Activated CD8-positive, alpha-beta memory T cell treated with anti-CD3 and anti-CD28 coated beads for 4 hours (primary cell): ENCODE measurements at places on chromosomes 3 and 15.

GRCh38 chr3:64049136-64049535 lies 25.8 kb upstream of the PSMD6 start:
- DNase-seq, result no peak

DNA sequence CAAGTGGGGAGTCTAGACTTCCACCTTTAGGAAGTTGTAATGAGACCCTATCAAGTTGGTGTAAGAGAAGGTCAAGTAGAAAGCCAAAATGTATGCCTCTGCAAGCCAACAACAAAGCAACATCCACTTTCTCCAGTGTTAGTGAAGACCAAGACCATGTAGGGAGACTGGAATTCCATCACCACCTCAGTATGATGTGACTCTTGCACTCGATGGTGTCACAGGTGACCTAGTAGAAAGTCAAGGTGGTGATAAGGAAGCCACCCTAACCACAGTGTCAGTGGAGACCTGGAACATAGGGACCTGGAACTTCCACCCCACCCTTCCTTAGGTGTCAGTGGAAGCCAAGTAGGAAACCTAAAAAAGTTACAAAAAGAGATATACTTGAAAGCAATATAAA lies 278.1 kb upstream of the KCNMB2 start:
- DNase-seq, result no peak

DNA sequence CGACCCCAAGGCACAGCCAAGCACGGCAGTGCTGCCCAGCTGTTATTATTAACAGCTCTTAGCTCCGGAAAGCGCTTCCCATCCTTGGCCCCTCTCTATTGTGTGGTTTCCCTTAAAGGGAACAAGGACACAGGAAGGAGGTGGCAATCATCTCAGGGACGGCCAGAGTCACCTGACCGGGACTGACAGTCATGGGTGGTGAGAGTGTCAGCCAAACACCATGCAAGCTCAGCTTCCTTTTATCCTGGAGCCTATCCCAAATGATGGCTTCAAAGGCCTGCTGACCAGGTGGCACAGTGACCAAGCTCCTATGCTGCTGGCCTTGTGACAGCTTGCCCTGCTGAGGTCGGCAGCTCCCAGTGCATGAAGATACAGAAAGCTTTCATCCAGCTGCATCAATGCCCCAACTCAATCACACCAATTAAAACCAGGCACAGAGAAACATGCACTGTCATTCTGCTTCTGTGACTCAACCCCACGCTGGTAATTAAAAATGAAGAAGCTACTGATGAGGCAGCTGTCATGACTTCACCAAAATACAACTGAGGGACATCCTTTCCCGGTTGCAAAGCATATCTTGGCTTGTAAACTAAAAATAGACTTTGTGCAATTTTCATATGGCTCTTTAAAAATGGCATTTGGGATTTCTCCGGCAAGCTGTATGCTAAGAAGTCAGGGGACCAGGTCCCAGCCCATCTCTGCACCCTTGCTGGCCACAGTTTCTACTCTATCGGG lies 34.0 kb downstream of the PCSK6 start:
- DNase-seq, result no peak

GRCh38 chr3:179929091-179929529 lies 107.6 kb downstream of the PEX5L start:
- DNase-seq, result no peak

DNA sequence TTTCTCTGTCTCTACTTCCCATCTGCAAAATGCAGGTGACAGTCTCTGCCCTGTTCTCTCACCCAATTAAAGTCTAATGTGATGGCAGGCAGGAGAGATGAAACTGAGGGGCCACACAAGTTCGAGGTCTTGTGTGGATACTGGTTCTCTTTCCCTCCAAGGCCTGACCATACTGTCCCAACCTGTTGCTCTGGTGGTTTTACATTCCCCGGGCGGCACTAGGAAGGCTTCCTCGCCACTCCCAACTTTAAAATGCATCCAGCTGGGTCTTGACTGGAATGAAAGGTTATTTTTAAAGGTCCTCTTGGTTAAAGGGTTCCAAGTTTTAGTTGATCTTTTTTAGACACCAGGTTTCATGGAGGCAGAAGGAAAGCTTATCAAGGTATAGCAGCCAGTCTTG lies 37.2 kb downstream of the WHAMM start:
- no peak for DNase-seq

GRCh38 chr3:43874731-43875130 lies 184.0 kb downstream of the ABHD5 start:
- DNase-seq, result no peak

DNA sequence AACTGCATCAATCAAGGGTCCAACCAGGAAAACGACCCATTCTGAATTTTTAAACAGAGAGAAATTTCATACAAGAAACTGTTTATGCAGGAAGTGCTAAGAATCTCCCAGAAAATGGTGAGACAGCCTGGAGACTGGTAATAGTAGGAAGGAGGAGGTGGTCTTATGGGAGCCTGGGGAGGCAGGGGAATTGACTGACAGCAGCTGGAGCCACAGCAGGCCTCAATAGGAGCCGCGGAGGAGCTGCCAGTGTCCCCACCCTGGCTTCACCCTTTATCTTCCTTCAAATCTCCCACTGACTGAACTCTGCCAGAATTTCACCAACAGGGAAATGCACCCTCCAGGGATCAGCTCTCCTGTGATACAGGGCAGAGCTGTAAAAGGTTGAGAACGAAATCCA lies 7.5 kb upstream of the C3orf80 start:
- no peak for DNase-seq

DNA sequence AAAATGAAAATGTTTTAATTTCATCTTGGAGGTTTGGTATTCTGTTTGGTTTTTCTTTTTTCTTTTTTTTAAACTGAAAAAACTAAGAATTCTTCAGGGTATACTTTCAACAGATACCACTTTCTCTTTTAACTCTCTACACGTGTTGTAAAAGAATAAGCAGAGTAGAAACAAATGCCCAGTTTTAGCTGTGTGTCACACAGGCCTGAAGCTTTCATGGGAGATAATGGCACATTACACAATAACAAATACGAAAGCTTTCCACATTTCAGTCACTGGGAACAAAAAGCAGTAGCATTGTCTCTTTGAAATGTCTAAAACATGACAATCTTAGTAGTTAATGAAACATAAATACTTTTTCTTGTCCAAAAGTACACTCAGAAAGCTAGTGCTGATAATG lies 818.5 kb downstream of the TBL1XR1 start:
- DNase-seq, result no peak

DNA sequence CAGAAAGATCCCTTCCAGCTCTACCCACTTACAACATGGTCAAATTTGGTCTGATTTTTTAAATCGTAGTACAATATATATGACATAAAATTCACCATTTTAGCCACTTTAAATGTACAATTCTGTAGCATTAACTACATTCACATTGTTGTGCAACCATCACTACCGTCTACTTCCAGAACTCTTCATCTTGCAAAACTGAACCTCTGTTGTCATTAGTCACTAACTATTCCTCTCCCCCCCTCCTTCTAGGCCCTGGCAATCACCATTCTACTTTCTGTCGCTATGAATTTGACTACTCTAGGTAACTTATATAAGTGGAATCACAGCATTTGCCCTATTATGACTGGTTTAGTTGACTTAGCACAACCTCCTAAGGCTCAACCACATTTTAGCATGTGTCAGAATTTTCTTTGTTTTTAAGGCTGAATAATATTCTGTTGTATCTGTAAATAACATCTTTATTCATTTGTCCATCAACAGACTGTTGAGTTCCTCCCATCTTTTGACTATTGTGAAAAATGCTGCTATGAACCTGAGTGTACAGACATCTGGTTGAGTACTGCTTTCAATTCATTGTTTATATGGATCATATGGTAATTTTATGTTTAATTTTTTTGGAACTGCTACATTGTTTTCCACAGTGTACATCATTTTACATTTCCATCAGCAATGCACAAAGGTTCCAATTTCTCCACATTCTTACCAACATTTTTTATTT lies 35.5 kb upstream of the CCR2 start:
- DNase-seq, result no peak

DNA sequence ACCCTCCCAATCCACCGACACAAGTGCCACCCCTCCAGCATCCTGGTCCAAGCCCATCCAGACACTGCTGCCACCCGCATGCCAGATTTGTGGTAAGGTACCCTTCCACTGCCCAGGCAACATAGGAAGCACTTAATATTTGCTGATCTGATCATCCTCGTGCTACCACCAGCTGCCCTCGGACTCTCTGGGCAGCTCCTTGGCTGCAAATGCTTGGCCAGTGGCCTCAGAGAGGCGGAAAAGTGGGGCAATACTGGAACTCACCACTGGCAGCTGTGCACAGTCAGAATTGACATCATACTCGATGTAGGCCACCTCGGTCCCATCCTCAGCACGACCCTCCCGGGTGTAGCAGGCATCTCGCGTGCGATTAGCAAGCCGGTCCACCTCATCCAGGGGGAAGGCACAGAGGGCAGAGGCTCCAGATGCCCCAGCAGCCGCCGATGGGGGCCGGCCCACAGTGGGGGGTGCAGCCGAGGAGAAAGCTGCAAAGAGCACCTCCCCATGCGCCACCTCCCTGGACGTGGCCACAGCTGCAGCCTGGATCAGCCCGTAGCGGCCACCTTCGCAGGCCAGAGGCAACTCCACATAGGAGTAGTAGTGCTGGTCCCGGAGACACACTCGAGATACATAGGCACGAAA lies 6.5 kb downstream of the PLXNB1 start:
- DNase-seq, result no peak

DNA sequence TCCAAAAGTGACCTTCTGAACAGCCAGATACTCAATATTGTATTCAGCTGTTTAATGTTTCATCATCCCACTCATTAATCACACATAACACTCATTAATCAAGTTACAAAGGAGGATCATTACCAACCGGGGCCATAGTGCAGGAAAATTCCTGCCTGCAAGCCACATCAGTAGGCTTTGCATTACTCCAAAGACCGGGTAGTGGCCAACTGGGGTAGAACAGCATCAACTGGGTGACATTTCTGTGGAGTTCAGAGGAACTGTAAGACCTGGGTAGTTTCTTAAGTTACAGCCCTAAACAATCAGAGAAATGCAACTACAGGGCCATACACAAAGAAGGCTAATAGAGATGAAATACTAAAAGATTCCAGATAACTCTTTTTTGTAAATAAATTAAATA lies 253.1 kb downstream of the WDR72 start:
- no peak for DNase-seq

GRCh38 chr3:150490277-150490986 lies 55.9 kb downstream of the SERP1 start:
- no peak for DNase-seq

- DNase-seq, result no peak
Observed at GRCh38 chr3:178352326-178353005, 183.8 kb upstream of the KCNMB2 start.

DNA sequence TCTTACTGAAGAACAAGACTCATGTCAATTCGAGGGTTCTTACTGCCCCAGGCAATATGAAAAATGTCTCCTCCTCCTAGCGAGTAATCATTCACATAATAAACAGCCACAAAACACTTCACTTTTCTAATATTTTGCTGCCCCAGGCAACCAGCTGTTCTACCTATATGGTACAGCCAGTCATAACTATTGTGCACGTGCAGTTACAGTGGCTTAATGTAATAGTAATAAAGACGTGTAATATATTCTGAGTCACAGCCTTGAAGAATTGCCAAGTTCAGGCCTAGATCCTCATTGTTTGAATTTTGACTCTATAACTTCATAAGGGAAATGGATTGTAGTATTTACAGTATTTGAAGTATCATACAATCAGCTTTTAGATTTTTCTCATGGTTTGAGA lies 1250.0 kb upstream of the GBE1 start:
- no peak for DNase-seq

DNA sequence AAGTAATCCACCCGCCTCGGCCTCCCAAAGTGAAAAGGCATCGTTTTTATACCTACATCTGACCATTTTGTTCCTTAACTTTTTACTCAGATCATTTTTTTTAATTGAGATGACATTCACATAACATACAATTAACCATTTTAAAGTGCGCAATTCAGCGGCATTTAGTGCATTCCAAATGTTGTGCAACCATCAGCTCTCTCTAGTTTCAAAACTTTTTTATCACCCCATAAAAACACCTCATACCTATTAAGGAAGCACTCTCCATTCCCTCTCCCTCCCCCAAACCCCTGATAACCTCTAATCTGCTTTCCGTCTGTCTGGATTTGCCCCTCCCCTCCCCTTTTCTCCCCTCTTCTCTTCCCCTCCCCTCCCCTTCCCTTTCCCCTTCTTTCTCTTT lies 310.1 kb downstream of the UACA start:
- no peak for DNase-seq

- no peak for DNase-seq
Observed at GRCh38 chr15:55742927-55743728, at the start of gene PRTG. Gene PRTG, minus strand, starts transcription at chr15:55743152. Its CDS starts 221 bp downstream, at chr15:55742931.

- no peak for DNase-seq
Observed at GRCh38 chr3:149009732-149010131, 18.4 kb downstream of the GYG1 start.

DNA sequence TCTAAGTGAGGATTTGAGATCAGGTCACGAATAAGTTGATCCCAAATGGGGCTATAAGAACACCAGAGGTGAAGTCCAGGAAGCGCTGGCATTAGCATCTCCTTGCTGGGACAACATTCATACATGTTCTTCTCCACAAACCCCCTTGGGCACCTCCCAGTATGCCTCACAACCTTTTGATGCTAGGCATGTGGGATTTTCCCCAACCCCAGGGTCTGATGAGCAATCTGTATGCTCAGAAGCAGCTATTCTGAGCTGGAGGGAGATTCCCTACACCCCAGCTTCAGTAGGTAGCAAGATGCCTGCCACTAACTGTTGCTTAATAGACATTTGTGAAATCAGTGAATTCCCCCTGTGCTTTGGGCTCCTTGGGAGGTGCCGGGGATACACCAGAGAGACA lies 32.2 kb downstream of the SLC6A11 start:
- DNase-seq, result no peak

- no peak for DNase-seq
Observed at GRCh38 chr3:54951405-54951804, 23.5 kb upstream of the LRTM1 start.

DNA sequence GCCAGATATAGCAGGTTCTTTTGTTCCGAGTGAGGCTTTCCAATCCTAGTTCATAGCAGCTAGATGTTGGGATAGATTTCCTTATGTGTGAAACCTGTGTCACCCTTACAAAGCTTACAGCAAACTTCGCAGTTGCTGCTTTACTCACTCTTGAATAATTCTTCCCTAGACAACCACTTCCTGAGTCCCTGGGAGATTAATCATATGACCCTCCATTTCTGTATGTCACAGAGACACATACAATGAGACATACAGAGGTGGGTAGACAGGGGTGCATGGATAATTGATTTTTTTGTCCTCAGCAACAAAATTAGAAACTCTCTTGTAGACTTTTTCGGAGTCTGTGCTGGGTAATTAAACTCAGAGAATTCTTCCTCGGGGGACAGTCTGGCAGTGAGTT lies 163.2 kb downstream of the NSUN3 start:
- DNase-seq, result no peak

- DNase-seq, result no peak
Observed at GRCh38 chr3:191236646-191237045, 37.6 kb downstream of the OSTN start.

GRCh38 chr3:40078590-40078989 lies 230.9 kb upstream of the EIF1B start:
- DNase-seq, result no peak

- no peak for DNase-seq
Observed at GRCh38 chr3:159263750-159264553, 462.1 kb downstream of the MFSD1 start.

- no peak for DNase-seq
Observed at GRCh38 chr3:13045241-13045903, 27.9 kb downstream of the IQSEC1 start.
